NCI-H1694 (cell line): ENCODE measurements at places on chromosomes 13 and 19.
A peak's percentile ranks its signal among the peaks of the same experiment; 100 is the strongest.

- DNase-seq = no peak
Measured at GRCh38 chr13:21074546-21074945, 13.2 kb upstream of the LATS2 start.

GRCh38 chr13:21152251-21152899 is 24.0 kb downstream of the SKA3 start:
- no peak for DNase-seq

GRCh38 chr19:17041976-17042375 is 15.4 kb upstream of the CPAMD8 start:
- no peak for DNase-seq

DNA sequence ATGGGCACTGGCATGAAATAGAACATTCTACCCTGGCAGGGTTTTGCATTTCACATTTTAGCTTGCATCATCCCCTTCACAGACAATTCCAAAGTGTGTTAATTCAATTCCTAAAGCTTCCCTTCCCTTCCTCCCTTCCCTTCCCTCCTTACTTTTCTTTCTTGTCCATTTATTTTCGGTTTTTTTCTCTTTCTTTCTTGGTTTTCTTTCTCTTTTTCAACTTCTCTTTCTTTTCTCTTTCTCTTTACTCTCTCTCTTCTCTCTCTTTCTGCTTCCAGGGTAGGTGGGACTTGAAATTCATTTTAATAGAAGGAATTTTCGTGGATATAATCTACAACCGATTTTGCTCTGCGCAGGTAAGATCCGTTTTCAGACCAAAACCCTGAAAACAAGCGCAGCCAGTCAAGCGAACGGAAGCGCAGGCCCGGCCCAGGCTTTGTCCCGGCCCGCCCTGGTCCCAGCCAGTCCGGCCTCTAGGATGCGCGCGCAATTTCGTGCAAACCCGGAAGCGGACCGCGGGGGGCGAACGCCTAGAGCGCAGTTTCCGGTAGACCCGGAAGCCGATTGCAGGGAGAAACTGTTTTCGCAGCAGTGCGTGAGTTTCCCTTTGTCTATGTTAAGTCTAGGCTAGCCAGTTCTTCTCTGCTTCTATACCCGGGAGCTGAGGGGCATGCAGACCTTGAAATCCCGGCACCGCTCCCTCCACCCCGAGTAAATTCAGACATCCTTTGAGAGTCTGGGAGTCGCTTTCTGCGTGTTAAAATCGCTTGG is at the start of gene ZNF528:
Gene ZNF528, plus strand, starts transcription at position 540 of the 771 bp plus-strand sequence. CDS start 4,165 bp downstream, outside the sequence.
- no peak for DNase-seq

DNA sequence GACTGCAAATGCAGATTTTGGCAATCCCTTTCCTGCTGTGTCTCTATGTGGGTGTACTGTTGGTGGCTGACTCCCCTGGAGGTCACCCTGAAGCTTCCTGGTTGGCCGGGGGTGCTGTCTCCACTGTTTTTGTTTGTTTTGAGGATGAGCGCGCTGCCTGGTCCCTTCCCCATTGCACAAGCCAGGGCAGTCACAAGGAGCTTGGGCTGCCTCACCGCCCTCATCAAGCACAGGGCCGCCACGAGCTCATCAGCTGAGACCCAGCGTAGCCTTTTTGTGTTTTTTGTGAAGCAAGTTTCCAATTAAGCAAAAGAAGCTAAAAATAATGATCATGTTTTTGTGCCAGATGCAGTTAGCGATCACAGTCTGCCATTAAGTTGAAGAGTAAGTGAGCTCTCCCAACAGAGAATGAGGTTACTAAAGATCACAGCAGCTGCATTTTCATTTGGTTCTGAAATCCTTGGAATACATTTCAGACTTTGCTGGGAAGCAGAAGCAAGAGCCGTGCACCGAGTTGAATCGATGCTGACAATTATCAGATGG is 57.8 kb downstream of the GGACT start:
- DNase-seq = no peak

DNA sequence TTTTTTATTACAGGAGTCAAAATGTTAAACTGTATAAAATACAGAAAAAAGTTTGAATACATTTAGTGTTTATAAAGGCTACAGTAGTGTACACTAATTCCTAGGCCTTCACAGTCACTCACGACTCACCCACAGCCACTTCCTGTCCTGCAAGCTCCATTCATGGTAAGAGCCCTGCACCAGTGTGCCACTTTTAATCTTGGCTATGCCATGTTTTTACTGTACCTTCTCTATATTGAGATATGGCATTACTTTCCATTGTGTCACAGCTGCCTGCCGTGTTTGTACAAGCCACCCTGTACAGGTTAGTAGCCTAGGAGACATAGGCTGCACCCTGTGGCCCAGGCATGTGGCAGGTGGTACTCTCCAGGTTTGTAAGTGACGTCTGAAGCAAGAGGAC is 32.1 kb downstream of the C1QTNF9 start:
- DNase-seq = no peak

DNA sequence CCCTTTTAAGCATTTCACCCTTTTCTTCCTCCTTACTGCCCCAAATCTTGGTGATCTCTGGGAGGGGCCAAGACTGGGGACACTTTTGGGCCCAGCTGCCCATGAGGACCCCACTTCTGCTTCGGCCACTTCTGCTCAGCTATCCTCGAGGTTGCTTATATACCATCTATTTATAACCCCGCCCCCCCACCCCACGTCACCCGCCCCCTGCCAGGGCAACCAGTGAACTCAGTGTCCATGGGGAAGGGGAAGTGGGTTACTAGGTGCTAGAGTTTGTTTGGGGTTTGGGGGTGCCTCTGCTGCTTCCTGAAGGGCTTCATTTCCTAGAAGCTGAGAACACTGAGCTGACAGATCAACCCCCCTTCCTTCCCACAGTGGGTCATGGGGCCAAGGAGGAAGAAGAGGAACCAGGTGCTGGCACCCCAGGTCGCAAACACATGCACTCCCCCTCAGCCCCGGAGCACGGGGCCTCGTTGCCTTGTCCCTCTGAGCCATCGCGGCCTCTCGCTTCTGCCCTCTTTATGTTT is 6.1 kb upstream of the ADGRE5 start:
- no peak for DNase-seq

- peak; percentile 55 for DNase-seq
Measured at GRCh38 chr13:93963266-93964145, 516.0 kb downstream of the DCT start.

DNA sequence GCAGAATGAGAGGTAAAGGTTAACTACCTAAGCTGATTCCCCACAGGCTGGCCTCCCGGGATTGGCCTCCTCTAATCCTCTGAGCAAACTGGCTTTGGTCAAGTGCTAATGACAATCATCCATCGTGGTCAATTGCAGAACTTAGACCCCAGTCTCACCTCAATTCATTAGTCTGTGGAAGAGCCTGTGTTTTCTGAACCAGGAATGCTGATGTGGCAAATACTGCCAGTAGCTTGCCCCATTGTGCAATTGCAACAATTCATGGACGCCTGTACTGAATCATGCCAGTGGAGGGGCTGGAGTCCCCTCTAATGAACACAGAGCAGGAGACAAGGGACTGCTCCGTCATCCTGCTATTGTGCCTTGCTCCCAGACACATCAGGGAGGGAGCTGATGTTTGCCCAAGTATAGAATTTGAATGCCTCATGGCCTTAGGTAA is 1256.5 kb downstream of the EFNB2 start:
- no peak for DNase-seq

GRCh38 chr13:23531446-23531845 is 38.8 kb upstream of the TNFRSF19 start:
- no peak for DNase-seq

DNA sequence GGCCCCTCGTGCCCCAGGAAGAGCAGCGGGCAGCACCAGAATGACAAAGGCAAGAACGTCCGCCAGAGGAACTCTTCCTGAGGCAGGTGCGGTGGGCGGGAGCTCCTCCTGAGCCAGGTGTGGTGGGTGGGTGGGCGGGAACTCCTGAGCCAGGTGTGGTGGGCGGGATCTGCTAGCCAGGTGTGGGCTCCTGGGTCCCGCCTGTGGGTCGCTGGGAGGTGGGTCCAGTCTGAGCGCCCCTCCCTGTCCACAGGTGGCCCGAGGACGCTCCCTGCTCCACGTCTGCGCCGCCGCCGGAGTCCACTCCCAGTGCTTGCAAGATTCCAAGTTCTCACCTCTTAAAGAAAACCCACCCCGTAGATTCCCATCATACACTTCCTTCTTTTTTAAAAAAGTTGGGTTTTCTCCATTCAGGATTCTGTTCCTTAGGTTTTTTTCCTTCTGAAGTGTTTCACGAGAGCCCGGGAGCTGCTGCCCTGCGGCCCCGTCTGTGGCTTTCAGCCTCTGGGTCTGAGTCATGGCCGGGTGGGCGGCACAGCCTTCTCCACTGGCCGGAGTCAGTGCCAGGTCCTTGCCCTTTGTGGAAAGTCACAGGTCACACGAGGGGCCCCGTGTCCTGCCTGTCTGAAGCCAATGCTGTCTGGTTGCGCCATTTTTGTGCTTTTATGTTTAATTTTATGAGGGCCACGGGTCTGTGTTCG is 7.0 kb upstream of the HCN2 start:
- DNase-seq = no peak

GRCh38 chr19:13885826-13886365 is 9.0 kb downstream of the NANOS3 start:
- no peak for DNase-seq

DNA sequence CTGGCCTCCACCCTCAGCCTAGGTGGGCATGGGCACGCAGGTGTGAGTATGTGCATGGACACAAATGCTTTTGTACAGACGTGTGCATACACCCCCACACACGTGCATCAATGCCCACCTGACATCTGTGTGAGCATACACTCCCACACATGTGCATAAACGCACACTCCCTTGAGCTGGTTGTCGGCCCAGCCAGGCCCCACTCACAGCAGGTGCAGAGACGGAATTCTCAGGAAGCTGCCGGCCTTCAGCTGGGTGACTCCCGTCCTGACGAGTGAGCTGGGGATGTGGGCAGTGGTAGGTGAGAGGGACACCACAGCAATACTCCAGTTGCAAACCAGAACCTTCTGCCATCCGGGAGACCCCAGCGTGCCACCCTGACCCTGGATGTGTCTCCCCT is 1.0 kb downstream of the LGI4 start:
- DNase-seq = no peak

GRCh38 chr19:18795540-18795939 is 4.4 kb upstream of the COMP start:
- DNase-seq = no peak

DNA sequence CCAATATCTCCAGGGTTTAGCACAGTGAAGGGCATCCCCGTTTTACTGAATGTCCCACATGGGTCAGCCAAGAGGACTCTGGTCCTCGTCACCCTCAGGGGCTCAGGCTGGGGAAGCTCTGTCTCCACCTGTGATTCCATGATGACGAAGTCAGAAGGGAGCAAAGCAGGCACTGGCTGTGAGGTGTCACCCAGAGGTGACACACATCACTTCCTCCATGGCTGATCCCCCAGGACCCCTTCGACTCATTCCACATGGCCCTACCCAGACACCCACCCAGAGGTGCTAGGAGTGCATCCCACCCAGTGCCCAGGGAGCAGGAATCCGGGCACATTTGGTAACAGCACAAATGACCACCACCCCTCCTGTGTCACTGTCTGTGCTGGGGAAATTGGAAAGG is 145.2 kb upstream of the VSTM2B start:
- no peak for DNase-seq

- DNase-seq = no peak
Measured at GRCh38 chr13:20526664-20527063, 1.0 kb upstream of the CRYL1 start.
